Esophagus mucosa (tissue), 1 donor: ENCODE measurements at places on chromosomes 5 and 9.
A peak's percentile ranks its signal among the peaks of the same experiment; 100 is the strongest.

- no peak for ATAC-seq
These were observed 42.1 kb downstream of the TIMD4 start for GRCh38 chr5:156920861-156921431.

GRCh38 chr5:469752-470483 lies 26.9 kb downstream of the EXOC3 start:
- no peak for ATAC-seq

DNA sequence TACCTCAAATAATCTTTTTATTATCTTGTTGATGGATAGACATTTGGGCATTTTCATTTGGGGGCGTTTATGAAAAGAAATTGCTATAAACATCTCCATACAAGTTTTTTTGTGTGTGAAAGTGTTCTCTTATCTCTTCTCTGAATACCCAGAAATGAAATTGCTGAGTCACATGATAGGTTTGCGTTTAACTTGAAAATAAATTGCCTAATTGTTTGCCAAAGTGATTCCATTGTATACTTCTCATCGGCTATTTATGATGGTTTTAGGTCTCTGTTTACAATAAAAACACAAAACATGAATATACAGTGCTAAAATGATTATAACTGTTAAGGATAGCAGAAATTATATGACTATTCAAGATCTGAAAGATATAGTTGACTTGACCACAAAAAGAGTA lies 361.7 kb downstream of the TAF11L14 start:
- ATAC-seq: no peak

- no peak for ATAC-seq
These were observed 576.1 kb downstream of the LRRC70 start for GRCh38 chr5:63154476-63155309.

- ATAC-seq: no peak
These were observed 31.6 kb downstream of the DTWD2 start for GRCh38 chr5:118956727-118957126.

GRCh38 chr9:135887585-135888050 lies 19.7 kb downstream of the CAMSAP1 start:
- no peak for ATAC-seq

- no peak for ATAC-seq
These were observed 61.9 kb upstream of the GPBP1 start for GRCh38 chr5:57111993-57112392.

GRCh38 chr5:1312206-1312605 lies 17.3 kb upstream of the TERT start:
- ATAC-seq: no peak

DNA sequence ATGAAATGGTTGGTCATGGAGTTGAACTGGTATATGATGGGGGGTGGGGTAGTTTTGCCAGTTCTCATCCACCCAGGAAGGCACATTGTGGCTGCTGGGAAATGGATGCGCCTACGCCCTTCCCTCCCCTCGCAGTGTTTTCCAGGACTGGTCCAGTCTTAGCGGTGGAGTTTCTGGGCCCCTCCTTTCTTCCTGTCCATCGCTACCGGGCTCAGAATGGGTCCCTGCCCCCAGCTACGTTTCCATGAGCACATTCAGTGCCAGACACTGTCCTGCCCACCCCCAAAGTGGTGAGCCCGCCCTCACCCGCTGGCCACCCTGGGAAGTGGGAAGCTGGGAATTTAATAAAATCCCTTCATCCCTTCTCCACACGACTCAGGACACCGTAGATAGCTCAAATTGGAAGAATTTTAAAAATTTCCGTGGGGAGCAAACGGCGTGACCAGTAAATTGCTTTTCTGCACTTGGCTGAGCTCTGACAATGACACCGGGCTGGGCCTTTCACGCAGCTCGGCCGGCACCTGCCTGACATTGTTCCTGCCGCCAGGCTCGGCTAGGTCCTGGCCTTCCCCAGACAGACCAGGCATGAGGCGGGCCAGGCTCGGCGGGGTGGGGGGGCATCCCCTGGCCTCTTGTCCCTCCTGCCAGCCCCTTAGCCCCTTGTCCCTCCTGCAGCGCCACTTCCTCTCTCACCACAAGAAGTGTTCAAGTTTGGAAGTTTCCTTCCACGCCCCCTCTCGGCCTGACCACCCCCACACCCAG lies 3.6 kb downstream of the FGF18 start:
- no peak for ATAC-seq

DNA sequence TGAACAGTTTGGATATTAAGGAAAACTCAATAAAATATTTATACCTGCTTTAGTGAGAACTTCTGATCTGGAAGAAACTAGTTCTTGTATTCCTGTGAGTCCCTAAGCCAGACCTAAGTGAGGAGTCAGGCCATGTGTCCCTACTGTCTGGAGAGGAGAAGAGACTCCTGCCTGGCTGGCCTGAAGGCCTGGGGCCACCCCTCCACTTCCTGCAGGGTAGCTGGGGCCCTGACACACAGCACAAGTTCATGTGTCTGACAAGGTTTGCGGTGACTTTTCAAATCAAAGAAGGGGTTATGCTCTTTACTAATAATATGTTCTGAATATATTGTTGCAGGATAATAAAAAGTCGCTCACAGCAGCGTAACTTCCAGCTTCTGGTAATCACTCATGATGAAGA lies 16.1 kb upstream of the IL13 start:
- ATAC-seq: no peak

DNA sequence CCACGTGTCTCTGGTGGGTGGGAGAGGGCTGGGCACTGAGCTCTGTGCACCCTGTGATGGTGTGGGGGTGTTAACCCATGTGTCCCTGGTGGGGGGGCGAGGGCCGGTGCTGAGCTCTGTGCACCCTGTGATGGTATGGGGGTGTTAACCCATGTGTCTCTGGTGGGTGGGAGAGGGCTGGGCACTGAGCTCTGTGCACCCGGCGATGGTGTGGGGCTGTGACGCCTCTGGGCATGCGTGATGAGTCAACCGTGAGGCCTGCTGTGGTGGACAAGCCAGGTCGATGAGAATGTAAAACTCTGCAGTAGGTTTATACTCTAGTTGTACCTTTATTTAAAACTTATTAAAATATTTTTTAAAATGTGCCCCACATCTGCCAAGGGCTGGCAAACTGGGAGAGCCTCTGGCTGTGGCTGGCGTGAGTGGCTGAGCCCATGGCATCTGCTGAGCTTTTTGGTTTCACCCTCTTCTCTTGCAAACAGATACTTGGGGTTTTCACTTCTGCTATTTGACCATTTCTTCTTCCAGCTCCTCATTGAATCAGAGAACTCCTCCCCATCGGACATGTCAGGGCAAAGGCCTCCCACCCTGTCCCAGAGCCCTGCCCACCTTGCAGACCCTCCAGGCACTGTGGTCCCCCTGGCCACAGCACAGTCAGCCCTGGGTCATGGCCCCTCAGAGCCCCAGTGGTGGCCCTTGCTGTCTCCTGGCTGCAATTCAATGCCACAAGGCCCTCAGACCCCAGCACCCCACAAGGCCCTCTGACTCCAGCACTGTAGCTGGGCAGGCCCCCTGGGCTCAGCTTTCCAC lies 18.5 kb upstream of the EXOC3 start:
- ATAC-seq: no peak

- no peak for ATAC-seq
These were observed 24.3 kb downstream of the ABCA1 start for GRCh38 chr9:104903609-104904008.

GRCh38 chr9:3708751-3709150 lies 182.9 kb upstream of the RFX3 start:
- ATAC-seq: peak; percentile 78

DNA sequence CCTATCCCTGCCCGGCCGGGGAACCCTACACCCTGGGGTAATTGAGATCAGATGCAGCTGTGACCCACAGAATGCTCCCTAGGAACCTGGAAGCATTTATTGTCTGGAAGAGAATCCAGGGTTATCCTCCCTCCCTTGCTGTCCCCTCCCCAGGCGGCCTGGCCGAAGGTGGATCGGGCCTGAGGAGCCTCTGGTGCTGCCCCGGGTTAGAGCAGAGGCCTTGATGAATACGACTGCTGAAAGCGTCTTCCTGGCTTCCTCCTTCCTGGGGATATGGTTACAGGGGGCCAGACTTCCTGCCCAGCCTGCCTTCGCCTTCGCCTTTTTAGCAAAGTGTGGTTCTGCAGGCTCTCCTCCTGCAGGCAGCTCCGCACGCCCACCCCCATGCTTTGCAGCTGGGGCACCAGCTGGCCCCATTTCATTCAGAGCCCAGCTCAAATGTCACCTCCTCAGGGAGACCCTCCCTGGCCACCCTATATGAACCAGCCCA lies 22.5 kb upstream of the PTGS1 start:
- no peak for ATAC-seq

- no peak for ATAC-seq
These were observed 85.2 kb upstream of the CDH12 start for GRCh38 chr5:22938362-22938761.

DNA sequence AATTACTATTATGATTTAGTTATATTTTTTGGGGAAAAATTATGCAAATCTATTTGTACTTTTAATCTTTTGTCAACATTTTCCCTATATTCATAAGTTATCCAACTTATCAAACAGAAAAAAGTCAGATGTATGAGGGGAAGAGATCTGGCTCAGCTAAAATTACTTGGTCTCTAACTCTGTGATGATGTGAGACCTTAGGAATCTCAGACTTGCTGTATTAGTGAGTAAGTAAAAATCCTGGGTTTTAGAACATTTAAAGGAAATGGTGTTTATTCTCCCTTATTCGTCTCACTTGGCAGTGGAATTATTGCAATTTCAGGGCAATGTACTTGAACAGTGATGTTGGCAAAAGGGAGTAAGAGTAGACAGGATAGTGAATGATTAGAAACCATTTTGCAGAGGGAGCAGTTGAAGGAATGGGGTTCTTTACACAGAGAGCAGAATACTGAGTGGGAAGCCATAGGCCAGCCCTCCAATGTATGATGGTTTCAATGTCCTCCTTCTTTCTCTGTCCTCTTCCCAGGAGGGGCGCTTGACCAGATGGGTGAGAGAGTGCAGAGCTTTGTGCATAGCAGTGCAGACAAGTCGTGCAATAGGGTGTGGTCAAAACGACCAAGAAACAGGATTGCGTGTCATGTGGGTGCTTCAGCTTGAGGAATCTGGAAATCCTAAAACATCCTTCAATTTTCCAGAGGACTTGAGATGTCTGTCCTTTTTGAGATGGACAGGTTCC lies 91.7 kb downstream of the TENT4A start:
- ATAC-seq: no peak

DNA sequence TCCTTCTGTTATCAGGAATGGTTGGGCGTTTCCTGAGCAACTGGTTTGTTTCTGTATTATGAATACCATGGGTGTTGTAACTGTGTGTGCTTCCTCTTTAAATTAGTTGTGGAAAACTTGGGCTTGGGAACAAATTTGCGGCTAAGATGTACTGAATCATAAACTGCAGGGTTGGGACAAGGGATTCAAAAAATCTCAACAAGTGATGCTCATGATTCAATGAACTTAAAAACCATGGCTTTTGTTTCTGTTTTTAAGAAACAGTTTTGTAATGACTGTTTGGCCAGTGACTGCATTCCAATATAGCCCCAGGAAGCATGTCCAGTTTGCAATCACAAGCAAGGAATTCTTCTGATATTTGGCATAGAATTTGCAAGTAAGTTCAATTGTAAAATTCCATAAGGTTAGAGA lies 657.5 kb upstream of the WWC1 start:
- peak; percentile 15 for ATAC-seq

DNA sequence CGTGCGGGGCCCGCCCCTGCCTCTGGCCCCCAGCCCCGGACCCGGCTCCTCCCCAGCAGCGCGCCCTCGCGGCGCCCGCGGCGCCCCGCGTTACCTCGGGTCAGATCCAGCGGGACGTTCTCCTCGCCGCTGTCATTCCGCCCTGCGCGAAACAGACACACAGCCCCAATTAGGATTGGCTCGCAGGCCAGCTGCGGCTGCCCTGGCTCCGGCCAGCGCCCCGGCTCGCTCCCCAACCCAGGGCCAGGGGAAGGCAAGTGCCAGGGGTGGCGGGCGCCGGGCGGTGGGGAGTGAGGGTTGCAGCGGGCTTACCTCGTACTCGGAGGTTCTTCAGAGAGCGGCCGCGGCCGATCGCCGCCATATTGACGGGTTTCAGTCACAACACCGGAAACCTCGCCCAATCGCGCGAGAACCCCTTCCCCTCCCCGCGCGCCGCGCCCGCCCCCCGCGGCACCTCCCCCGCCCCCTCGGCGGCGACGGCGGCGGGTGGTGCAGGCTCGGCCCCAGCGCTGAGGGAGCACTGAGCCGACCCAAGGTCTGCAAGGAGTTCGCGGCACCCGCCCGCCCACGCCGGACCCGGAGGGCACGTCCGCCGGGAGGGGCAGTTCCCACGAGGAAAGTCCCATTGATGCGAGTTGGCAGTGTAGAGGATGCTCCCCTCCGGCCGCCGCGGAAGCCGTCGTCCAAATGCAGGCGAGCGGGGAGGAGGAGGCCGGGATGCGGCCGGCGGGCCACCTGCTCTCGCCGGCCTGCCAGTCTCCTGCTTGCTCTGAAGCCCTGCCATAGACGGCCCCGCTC lies at the start of gene RICTOR:
Gene RICTOR (minus strand): TSS at position 383 of the 798 bp plus-strand sequence. CDS start 22 bp downstream, at position 361.
- peak; percentile 93 for ATAC-seq

GRCh38 chr5:150895431-150896428 lies 9.1 kb downstream of the ZNF300 start:
- no peak for ATAC-seq

DNA sequence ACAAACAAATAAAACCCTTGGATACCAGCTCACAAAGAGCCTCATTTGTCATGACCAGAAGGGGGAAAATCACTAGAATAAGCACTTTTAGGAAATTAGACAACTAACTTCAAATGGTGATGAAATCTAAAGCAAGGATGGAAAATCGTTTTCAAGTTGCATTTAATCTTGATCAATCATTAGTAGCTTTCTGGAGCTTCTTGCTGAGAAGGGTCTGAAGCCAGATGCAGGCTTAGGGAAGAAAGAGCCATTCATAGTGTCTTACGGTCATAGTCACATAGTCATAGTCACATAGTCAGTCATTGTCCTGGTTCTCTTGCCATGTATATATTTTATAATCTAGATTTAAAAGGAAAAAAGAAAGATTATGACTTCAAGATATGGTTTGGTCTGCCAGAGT lies 610.5 kb downstream of the ACTL7B start:
- ATAC-seq: no peak

DNA sequence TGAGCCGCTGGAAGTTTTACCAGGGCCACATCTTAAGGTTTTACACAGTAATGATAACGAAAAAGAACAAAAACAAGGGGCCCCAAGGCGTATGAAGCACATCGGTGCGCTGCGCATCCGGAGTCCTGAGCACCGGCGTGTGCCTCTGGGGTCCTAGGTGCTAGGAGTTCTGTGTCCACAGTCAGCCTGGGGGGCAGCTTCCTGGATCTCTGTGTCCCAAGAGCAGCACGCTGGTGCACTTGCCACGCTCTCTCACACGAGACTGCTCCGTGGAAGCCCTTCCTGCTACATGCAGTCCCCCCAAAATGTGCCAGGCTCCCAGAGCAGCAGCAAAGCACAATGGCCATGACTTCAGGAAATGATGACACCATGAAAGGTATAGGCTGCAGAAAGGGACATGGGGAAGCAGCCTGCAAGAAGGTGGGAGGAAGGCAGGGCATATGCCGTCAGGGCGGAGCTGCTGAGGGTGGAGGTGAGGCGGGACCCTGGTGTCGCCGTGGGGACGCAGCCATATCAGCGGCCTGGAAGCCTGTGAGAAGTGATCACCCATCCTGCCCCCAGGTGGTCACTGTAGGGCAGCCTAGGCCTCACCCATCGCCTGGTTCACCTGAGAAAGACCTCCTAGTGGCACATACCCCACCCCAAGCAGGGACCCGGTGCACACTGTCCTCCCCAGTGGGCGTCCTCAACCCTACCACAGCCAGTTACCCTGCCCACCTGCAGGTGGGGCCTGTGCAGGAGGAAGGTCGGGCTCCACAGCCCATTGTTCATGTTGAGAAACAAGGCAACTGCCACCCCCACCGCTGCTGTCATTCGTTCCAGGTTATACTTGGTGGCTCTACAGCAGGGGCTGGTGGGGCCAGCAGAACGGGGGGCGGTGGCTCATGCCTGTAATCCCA lies 23.6 kb upstream of the SLC6A3 start:
- no peak for ATAC-seq
